Stimulated activated CD8-positive, alpha-beta memory T cell treated with anti-CD3 and anti-CD28 coated beads, Interleukin-4, amount 100 ng/mL, for 24 hours (primary cell): ENCODE measurements at places on chromosomes 4 and X.

- no peak for DNase-seq
These were observed 36.5 kb downstream of the HERC3 start for GRCh38 chr4:88628746-88629145.

DNA sequence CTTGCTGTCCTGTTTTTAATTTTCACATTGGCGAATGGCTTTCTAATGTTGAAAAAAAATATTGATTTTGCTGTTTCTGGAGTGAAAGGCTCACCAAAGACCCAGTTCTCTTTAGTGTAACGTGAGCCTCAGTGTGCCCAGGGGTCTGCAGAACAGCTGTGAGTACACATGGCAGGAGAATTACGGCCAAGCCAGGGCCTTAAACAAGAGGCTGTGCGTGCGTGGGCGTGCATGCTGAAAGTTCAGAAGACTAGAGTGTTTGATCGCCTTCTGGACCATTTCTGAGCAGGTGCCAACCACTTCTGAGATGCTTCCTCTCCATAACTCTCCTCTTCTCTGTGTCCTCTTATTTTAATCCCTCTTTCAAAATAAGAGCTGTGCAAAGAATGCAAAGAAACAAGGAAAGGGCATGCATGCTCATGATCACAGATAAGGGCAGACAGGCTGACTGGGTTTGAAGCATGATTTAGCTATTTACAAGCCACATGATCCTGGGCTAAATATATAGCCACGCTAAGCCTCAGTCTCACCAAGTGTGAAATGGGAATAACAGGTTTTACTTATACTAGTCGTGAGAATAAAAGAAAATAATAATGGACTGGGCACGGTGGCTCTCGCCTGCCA, 9.9 kb downstream of the PHEX start:
- no peak for DNase-seq

GRCh38 chr4:8559524-8560264, 20.5 kb upstream of the GPR78 start:
- DNase-seq: no peak

- DNase-seq: no peak
These were observed 78.8 kb upstream of the FAT4 start for GRCh38 chr4:125235971-125236370.

- no peak for DNase-seq
These were observed 13.1 kb downstream of the DCHS2 start for GRCh38 chr4:154478547-154478946.

- no peak for DNase-seq
These were observed 67.8 kb downstream of the SPIN4 start for GRCh38 chrX:63283348-63283747.

GRCh38 chrX:39721566-39722279, 376.0 kb downstream of the BCOR start:
- DNase-seq: no peak

- no peak for DNase-seq
These were observed 55.1 kb downstream of the GPR82 start for GRCh38 chrX:41779030-41779564.
